MCF 10A (cell line): ENCODE measurements at places on chromosomes 16 and 17. TPM values are rescaled to one million over a fixed set of nuclear protein-coding genes. Genes with fewer than 3 reads are reported as not detected.

GRCh38 chr16:10611825-10612342, 31.5 kb upstream of the EMP2 start:
- DNase-seq = no peak

DNA sequence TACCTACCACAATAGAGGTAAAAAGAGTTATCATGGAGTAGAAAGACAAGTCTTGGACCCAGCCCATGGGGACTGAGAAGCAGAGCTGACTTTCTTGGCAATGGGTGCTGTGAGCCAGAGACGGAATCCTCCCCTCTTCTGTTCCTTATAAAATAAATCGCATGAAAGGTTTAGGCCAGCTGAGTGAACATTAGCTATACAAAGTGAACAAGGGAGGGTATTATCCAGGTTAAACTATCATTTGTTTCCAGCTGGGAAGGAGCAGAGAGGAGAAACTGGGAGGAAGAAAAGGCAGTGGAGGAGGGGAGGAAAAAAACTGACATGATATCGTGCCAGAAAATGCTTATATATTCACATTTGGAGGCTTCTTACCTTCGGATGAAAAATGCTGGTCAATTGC, 13.3 kb upstream of the PAFAH1B1 start:
- no peak for DNase-seq

DNA sequence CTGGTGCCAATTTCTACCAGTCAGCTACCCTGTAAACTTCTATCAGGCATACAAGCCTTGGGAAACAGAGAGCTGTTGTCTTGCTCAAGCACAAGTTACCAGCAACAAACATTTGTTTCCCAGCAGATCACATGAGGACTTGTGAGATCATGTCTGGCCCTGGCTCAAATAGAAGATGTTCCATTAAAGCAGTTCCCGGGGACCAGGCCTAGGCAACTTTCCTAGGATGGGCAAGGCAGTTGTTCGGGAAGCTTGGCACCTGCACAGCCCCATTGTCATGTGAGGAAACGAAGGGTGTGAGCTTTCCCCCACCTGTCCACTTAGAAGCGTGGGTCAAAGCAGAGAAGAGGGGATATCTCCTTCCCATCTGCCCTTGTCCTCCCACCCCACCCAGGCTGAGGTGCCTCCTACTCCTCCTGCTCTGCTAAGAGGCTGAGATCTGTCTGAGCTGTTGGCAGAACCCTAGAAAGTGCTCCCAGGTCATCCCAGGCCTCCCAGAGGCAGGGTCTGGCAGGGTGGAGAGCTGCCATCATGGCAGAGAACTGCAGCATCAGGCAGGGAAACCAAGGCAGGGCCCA, 11.2 kb upstream of the SLC47A2 start:
- DNase-seq = peak; percentile 91

GRCh38 chr17:2054512-2055291, at the start of gene HIC1:
HIC1 (plus strand) TSS chr17:2055103; CDS start chr17:2056691, 1,588 bp downstream.
- DNase-seq = peak; percentile 53

DNA sequence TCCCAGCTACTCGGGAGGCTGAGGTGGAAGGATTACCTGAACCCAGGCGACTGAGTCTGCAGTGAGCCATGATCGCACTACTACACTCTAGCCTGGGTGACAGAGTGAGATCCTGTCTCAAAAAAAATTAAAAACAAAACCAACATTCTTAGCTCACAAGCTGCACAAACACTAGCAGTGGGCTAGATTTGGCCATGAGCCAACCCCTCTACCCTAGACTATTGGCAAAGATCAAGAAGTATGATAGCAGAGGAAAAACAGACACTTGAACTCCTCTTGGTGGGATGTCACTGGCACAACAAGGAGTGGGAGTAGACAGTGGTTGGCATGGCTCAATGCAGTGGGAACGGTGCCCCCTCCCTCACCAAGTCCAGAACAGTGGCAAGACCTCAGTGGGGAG, 19.6 kb upstream of the RIPOR1 start:
- DNase-seq = no peak

- DNase-seq = no peak
These were observed 306.0 kb downstream of the MAF start for GRCh38 chr16:79294568-79294967.

DNA sequence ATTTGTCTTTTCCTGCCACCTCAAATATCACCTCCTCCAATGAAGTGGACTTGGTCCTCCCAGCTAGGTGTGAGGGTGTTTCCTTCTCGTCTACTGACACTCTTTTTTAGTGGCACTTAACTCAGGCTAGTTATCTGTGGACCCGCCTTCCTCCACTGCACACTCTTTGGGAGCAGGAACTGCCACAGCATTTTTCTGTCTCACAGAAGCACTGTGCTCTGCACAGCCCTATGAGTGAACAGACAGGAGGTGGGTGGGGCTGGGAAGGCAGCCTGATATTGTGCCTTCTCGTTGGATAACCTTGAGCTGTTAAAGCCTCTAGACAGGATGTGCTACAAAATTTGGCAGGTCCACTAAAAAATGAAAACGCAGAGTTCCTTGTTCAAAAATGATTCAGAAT, 31.9 kb upstream of the HOXB13 start:
- DNase-seq = no peak

Gene MPO
- 0.19 TPM in 1 of 2 replicates, not detected in the other for total RNA-seq

Gene CACNG4
- total RNA-seq = not detected in 2 replicates

Gene MAPT
- total RNA-seq = 0.42 and 0.66 TPM in 2 replicates
